ENCODE measurements at places on chromosomes 13 and 19.

DNA sequence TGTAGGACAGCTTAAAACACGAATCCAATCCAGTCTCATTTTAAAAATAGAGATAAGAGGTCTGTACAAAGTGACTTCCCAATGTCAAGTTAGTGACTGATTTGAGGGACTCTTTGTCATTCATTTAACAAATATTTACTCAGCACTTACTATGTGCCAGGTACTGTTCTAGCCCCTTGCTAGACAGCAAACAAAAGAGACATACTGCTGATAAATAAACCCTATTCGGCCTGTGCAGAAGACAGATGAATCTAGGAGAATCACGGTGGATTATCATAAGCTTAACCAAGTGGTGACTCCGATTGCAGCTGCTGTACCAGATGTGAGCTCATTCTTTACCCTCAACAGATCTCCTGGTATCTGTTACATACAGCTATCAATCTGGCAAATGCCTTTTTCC lies 6.4 kb upstream of the ELF1 start:
- DNase-seq = no peak

GRCh38 chr19:53812335-53812734 lies 11.8 kb downstream of the NLRP12 start:
- DNase-seq = no peak

- peak; percentile 97 for DNase-seq
Observed at GRCh38 chr19:5622465-5623396, at the start of the genes SAFB and SAFB2. Gene SAFB (plus strand): TSS chr19:5623083. CDS start chr19:5623206, 123 bp downstream. Gene SAFB2 (minus strand): TSS chr19:5622776. CDS start chr19:5622715, 61 bp downstream.

- no peak for DNase-seq
Observed at GRCh38 chr13:76851961-76852360, 34.2 kb downstream of the KCTD12 start.

DNA sequence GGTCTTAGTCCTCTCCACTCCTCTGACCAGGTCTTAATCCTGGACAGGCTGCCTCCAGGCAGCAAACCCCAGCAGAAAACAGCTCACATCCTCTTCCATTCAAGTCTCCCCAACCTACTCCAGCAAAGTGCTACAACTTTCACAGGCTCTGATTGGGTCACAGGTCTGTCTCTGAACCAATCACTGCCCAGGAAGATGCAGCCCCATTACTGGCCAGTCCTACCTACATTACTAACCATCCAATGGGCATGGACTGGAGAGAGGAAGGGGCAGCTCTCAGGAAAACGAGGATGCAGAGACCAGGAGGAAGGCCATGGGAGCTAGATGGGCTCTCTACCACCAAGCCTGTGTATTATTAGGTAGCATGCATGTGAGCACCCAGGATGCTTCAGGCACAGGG lies 12.2 kb downstream of the MED26 start:
- no peak for DNase-seq

- DNase-seq = no peak
Observed at GRCh38 chr19:743168-743687, 7.7 kb upstream of the MISP start.

DNA sequence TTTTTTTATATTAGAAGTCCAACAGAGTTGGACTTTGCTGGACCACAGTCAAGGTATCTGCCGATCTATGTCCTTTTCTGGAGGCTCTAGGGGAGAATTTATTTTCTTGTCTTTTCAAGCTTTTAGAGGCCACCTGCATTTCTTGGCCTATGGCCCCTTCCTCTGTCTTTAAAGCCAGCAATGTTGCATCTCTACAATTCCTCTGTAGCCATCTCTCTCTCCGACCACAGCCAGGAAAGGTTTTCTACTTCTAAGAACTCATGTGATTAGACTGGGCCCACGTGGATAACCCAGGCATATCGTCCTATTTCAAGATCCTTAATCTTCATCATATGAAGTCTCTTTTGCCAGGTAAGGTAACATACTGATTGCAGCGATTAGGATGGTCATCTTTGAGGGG lies 43.5 kb upstream of the RGCC start:
- no peak for DNase-seq

- DNase-seq = no peak
Observed at GRCh38 chr19:5354403-5354802, 13.8 kb upstream of the PTPRS start.

DNA sequence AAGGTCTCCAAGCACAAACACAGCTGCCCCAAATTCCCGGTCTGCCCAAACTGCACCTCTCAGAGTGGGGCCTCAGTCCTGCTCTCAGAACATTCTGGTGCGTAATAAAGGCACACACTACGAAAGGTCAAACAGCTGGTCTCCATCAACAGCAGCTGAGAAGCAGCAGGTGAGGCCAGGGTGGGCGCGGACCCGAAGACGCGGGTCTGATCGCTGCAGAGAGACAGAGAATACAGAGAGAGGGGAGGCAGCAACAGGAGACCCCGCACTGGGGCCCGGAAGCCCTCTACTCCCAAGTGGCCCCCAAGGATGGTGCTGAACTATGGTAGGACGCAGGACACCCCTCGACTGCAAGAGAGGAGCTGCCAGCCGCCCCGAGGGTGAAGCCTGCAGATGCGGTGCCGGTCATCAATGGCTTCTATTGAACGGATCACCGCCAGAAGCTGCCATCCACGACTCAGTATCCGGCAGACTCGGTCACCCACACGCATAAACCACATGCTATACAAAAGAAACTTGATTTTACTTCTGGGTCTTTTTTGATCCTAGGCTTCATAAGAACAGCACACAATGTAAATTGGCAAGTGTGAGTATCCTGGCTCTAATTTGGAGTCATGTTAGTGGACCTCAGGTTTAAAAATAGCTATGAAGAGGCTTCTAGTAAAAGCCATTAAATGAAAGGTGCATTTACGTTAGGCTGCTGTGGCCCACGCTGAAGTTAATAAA lies 33.4 kb downstream of the STK24 start:
- DNase-seq = no peak

- DNase-seq = no peak
Observed at GRCh38 chr13:106464076-106464475, 71.4 kb downstream of the EFNB2 start.

- DNase-seq = no peak
Observed at GRCh38 chr13:86135856-86136255, 336.6 kb upstream of the SLITRK6 start.

- no peak for DNase-seq
Observed at GRCh38 chr19:593505-593904, 3.8 kb downstream of the HCN2 start.

- DNase-seq = peak; percentile 74
Observed at GRCh38 chr13:23377983-23378632, 55.4 kb downstream of the SACS start.

- no peak for DNase-seq
Observed at GRCh38 chr13:36813225-36813624, 5.8 kb upstream of the RFXAP start.

- no peak for DNase-seq
Observed at GRCh38 chr19:55056827-55057226, 6.1 kb downstream of the RDH13 start.

GRCh38 chr13:31747966-31748365 lies 8.6 kb downstream of the RXFP2 start:
- no peak for DNase-seq

GRCh38 chr19:39251081-39251480 lies 2.4 kb upstream of the IFNL4 start:
- no peak for DNase-seq

- no peak for DNase-seq
Observed at GRCh38 chr19:41945135-41945766, 13.9 kb downstream of the RABAC1 start.

DNA sequence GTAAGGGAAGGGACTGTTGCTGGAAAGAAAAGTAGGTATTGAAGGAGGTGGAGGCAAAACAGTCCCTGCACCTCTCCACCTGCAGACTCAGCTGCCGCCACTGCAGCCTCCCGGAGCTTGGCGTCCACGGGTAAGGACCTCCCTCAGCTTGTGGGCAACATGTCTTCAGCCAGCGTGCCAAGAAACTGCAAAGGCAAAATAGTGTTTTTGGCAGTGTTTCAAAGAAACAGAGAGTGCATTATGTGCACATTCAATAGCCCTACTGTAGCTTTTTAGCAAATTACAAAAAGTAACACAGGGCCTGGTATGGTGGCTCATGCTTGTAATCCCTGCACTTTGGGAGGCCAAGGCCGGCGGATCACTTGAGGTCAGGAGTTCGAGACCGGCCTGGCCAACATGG lies 57.4 kb downstream of the ATP11A start:
- DNase-seq = no peak

DNA sequence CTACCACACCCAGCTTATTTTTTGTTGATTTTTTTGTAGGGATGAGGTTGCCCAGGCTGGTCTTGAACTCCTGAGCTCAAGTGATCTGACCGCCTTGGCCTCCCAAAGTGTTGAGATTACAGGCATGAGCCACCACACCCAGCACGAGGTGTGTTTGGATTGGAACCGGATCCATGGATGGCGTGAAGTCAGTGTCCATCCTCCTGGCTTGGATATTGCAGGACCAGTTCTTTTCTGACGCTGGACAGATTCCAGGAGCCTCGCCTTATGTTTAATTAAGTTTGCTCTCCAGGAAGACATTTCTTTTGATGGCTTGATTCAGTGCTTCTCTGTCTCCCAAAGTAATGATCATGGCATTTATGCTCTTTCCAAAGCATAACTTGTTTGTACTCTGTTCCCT lies 14.4 kb upstream of the RFXAP start:
- no peak for DNase-seq

DNA sequence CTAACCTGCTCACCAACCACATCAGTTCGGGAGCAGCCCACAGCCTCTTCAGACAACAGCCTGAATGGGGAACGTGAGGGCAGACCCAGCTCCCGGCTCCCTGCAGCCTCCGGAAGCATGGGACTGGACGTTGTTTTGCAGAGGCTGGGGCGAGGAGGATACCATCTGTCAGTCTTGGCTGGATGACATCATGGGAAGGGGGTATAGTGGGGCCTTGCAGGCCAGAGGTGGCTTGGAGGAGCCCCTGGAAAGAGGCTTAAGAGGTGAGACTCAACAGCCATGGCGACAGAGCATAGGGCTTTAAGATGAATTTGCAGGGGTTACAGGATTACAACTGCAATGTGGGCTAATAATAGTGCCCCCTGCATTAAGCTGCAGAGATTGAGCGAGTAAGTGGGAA lies 1.5 kb downstream of the FXYD3 start:
- no peak for DNase-seq

- no peak for DNase-seq
Observed at GRCh38 chr13:110340812-110341444, 33.8 kb downstream of the COL4A2 start.

DNA sequence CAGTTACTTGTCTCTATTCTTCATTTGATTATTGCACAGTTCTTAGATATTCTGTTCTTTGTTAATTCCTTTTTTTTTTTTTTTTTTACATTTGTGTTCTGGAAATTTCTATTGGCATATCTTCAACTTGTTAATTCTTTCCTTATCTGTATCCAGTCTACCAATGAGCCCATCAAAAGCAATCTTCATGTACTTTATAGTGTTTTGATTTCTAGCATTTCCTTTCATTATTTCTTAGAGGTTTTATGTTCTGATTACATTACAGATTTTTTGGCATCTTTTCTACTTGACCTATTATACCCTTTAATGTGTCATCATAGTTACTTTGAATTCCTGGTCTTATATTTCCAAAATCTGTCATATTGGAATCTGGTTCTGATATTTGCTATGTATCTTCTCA lies 2194.8 kb downstream of the PCDH9 start:
- no peak for DNase-seq

- no peak for DNase-seq
Observed at GRCh38 chr19:48868114-48868886, at the start of gene PLEKHA4. Gene PLEKHA4 (minus strand): TSS chr19:48868617. CDS start chr19:48867620, 997 bp downstream.

- peak; percentile 73 for DNase-seq
Observed at GRCh38 chr19:13839130-13839937, 37.6 kb upstream of the NANOS3 start.

DNA sequence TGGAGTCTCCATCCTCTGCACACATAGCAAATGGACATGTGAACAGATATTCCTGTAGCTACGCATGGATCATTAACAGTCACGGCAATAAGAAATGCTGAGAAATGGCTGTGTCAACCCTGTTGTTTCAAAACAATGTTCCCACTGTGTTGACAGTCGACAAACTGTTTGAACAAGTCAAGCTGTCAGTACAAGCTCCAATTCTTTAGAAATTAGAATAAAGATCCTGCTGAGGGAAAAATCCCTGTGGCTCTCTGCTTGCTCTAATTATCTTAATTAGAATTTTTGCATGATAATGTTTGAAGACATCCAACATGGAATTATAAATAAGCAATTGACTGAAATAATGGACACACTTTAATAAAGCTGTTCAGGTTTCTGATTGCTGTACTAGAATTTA lies 37.9 kb upstream of the CPB2 start:
- DNase-seq = no peak

- no peak for DNase-seq
Observed at GRCh38 chr13:75875450-75875849, 239.3 kb downstream of the LMO7 start.

- no peak for DNase-seq
Observed at GRCh38 chr19:53904909-53905308, 4.2 kb upstream of the CACNG7 start.

DNA sequence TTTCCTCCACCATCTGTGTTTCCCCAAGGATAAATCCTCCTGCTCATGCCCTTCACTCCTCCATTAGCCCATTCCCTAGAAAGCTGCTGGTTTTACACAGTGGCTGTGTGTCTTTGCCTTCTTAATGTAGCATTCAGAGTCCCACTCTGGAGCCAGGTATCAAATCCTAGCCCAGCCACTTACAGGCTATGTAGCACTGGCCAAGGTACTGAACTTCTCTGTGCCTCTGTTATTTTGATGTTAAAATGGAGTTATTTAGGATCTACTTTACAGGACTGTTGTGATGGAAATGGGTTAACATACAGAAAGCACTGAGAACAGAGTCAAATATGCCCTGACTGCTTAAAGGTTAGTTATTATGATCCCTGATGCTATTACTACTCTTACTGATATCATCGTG lies 1.5 kb upstream of the ZSCAN4 start:
- DNase-seq = no peak

DNA sequence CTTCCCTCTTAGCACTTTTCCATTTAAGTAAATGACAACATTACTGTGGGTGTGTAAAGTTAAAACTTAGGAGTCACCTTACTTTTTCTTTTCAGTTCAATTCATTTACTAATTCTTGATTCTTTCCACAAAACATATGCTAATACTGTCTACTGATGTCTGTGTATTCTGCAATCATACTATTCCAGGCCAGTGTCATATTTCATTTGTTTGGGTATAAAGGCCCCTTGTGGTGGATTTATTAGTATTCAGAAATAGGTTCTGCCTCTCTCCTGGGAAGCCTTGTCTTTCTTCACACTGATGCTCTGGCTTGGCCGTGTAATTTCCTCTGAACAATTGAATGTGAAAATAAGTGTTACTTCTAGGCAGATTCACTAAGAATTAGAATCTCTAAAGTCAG lies 621.9 kb upstream of the SPRY2 start:
- DNase-seq = no peak

GRCh38 chr19:6213266-6213595 lies 66.5 kb downstream of the MLLT1 start:
- DNase-seq = peak; percentile 32

- DNase-seq = peak; percentile 83
Observed at GRCh38 chr13:109785141-109785891, 1.1 kb downstream of the IRS2 start.
